Osteoblast (primary cell): ENCODE measurements at places on chromosomes 1 and 21. TPM values are rescaled to one million over a fixed set of nuclear protein-coding genes. Genes with fewer than 3 reads are reported as not detected.

GRCh38 chr1:230260831-230261230 lies 165.3 kb downstream of the PGBD5 start:
- no peak overlapping the region for H3K4me3 ChIP-seq
- H3K4me1 ChIP-seq, result no peaks in the 10 kb centered on the region
- H3K36me3 ChIP-seq, result peaks cover 52% of the 10 kb centered on the region
- no peak overlapping the region for H3K27ac ChIP-seq
- no peak for DNase-seq

GRCh38 chr1:94072840-94073522 lies 48.0 kb downstream of the ABCA4 start:
- peaks cover 10% of the 10 kb centered on the region for H3K4me1 ChIP-seq
- DNase-seq, result peak; percentile 66
- no peak overlapping the region for H3K27ac ChIP-seq
- H3K36me3 ChIP-seq, result no peaks in the 10 kb centered on the region
- no peak overlapping the region for H3K4me3 ChIP-seq

- H3K4me3 ChIP-seq, result no peak overlapping the region
- no peaks in the 10 kb centered on the region for H3K4me1 ChIP-seq
- DNase-seq, result no peak
- no peaks in the 10 kb centered on the region for H3K36me3 ChIP-seq
- H3K27ac ChIP-seq, result no peak overlapping the region
These were observed 97.5 kb downstream of the LRIG2 start for GRCh38 chr1:113170519-113170918.

DNA sequence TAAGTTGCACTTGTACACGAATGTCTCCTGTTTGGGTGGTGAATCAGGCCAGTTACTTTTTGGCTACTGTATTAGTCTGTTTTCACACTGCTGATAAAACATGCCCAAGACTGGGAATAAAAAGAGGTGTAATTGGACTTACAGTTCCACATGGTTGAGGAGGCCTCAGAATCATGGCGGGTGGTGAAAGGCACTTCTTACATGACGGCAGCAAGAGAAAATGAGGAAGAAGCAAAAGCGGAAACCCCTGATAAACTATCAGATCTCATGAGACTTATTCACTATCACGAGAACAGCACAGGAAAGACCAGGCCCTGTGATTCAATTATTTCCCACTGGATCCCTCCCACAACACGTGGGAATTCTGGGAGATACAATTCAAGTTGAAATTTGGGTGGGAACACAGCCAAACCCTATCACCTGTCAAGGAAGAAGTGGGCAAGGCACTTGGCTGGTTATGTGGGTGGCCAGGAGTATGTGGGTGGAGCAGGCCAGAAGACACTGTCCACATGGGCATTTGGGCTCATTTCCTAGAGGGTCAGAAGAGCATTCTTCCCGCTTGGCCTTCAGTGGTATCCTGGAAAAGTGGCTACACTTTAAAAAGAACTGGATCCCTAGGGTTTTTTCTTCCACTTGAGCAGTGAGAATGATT lies 228.8 kb downstream of the HHAT start:
- no peaks in the 10 kb centered on the region for H3K4me1 ChIP-seq
- no peaks in the 10 kb centered on the region for H3K36me3 ChIP-seq
- H3K4me3 ChIP-seq, result no peak overlapping the region
- no peak overlapping the region for H3K27ac ChIP-seq
- no peak for DNase-seq

DNA sequence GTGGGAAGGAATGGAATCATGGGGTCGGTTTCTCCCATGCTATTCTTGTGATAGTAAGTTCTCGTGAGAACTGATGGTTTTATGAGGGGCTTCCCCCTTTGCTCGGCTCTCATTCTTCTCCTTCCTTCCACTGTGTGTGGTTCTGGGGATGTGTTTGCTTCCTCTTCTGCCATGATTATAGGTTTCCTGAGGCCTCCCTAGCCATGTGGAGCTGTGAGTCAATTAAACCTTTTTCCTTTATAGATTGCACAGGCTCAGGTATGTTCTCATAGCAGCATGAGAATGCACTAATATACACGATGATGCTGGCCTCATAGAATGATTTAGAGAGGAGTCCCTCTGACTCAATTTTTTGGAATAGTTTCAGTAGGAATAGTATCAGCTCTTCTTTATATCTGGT lies 195.4 kb upstream of the IVNS1ABP start:
- H3K36me3 ChIP-seq, result no peaks in the 10 kb centered on the region
- DNase-seq, result no peak
- no peaks in the 10 kb centered on the region for H3K4me1 ChIP-seq
- H3K27ac ChIP-seq, result no peak overlapping the region
- H3K27me3 ChIP-seq, result no peaks in the 10 kb centered on the region
- no peak overlapping the region for H3K4me3 ChIP-seq

GRCh38 chr1:50246869-50247268 lies 138.1 kb downstream of the ELAVL4 start:
- H3K36me3 ChIP-seq, result no peaks in the 10 kb centered on the region
- no peak overlapping the region for H3K4me3 ChIP-seq
- DNase-seq, result no peak

GRCh38 chr1:95068956-95069709 lies 3.6 kb downstream of the ALG14 start:
- DNase-seq, result no peak
- H3K27me3 ChIP-seq, result no peaks in the 10 kb centered on the region
- no peaks in the 10 kb centered on the region for H3K36me3 ChIP-seq
- no peak overlapping the region for H3K4me3 ChIP-seq
- H3K27ac ChIP-seq, result no peak overlapping the region
- H3K4me1 ChIP-seq, result peaks cover 12% of the 10 kb centered on the region

DNA sequence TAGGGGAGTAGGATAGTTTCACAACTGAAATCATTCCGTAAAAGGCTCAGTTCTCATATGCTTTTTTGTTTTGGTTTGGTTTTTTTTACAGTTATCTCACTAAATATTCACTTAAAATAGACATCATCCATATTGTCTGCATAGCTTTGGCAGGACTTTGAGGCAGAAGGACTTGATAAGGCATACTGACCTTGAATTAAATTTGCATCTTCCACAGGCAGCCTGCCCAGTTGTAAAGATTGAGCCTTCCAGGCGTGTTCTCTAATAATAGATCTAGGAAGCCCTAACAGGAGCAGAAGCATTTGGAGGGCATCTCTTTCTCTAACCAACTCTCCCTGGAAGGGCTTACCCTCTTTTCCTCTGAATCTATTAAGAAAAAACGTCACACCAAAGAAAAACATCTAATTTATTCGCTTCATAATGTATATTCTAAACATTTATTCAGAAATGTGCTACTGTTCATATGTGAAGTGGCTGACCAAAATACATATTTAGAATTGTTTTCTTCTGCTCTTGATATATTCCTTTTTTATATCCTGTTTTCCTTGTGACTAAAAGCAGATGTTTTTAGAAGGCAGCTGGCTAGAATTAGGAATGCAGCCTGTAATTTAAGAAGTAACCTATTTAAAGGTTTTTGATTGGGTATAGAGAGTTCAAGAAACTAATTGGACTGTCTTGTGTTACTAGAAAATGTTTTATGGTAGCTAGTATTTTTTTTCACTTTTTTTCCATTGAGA lies 20.2 kb downstream of the DESI2 start:
- no peak overlapping the region for H3K4me3 ChIP-seq
- no peaks in the 10 kb centered on the region for H3K27me3 ChIP-seq
- DNase-seq, result no peak
- no peaks in the 10 kb centered on the region for H3K36me3 ChIP-seq
- H3K4me1 ChIP-seq, result peaks cover 9% of the 10 kb centered on the region

GRCh38 chr1:179052776-179053175 lies 27.1 kb downstream of the FAM20B start:
- no peak overlapping the region for H3K27ac ChIP-seq
- no peak for DNase-seq
- H3K4me3 ChIP-seq, result no peak overlapping the region

GRCh38 chr1:153669606-153670005 lies 1.2 kb downstream of the ILF2 start:
- H3K4me1 ChIP-seq, result peaks cover 12% of the 10 kb centered on the region
- H3K27ac ChIP-seq, result peak overlapping the region; percentile 90
- H3K36me3 ChIP-seq, result peaks cover 52% of the 10 kb centered on the region
- peak overlapping the region; percentile 95 for H3K4me3 ChIP-seq
- H3K27me3 ChIP-seq, result no peaks in the 10 kb centered on the region

GRCh38 chr1:56399795-56400194 lies 179.6 kb downstream of the PLPP3 start:
- no peaks in the 10 kb centered on the region for H3K27me3 ChIP-seq
- no peak overlapping the region for H3K4me3 ChIP-seq
- H3K36me3 ChIP-seq, result no peaks in the 10 kb centered on the region
- DNase-seq, result no peak
- H3K27ac ChIP-seq, result no peak overlapping the region

- no peaks in the 10 kb centered on the region for H3K27me3 ChIP-seq
- peaks cover 55% of the 10 kb centered on the region for H3K36me3 ChIP-seq
- H3K27ac ChIP-seq, result no peak overlapping the region
- no peak overlapping the region for H3K4me3 ChIP-seq
These were observed 20.9 kb downstream of the POFUT2 start for GRCh38 chr21:45266518-45267389.

GRCh38 chr21:31354122-31354521 lies 10.1 kb upstream of the TIAM1 start:
- no peaks in the 10 kb centered on the region for H3K36me3 ChIP-seq
- DNase-seq, result no peak
- peaks cover 14% of the 10 kb centered on the region for H3K4me1 ChIP-seq

DNA sequence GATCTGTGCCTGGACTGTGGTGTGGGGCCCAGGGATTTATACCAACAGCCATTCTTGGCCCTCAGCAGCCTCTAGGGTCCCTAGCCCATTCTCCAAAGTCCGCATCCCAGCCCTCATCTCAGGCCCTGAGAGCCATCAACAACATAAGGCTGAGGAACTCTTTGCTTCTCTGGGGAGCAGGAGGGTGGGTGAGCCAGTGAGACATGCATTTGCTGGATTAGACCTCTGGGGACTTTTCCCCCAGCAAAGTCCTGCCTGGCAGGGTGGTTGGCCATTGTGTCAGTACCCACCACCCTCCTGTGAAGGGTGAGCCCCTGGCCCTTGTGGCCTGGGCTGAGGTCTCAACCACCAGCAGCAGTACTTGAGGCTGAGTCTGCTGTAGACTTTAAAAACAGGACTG lies 24.2 kb upstream of the FAM20B start:
- DNase-seq, result peak; percentile 9
- no peak overlapping the region for H3K4me3 ChIP-seq
- peaks cover 8% of the 10 kb centered on the region for H3K4me1 ChIP-seq
- no peaks in the 10 kb centered on the region for H3K36me3 ChIP-seq
- no peak overlapping the region for H3K27ac ChIP-seq
- no peaks in the 10 kb centered on the region for H3K27me3 ChIP-seq

GRCh38 chr1:90902672-90903071 lies 119.2 kb downstream of the ZNF644 start:
- H3K4me1 ChIP-seq, result no peaks in the 10 kb centered on the region
- H3K4me3 ChIP-seq, result no peak overlapping the region
- no peaks in the 10 kb centered on the region for H3K27me3 ChIP-seq
- DNase-seq, result no peak
- no peak overlapping the region for H3K27ac ChIP-seq

DNA sequence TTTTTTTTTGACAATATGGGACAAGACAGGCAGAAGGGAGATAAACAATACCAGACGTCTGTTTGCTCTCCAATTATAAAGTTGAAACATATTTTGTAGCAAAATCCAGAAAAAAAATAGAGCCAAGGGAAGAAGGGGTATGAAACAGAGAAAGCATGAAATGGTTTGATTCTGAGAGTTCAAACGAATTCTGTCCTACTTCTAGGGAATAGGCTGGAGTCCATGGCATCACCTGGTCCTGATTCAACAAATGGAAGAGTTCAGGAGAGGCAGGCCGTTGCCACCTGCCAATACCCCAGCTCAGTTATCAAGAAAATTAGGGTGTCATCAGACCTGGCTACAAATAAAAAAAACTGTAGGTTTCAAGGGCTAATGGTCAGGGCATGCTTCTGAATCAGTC lies 71.8 kb downstream of the CLSTN1 start:
- no peak overlapping the region for H3K27ac ChIP-seq
- H3K36me3 ChIP-seq, result peaks cover 22% of the 10 kb centered on the region
- no peak overlapping the region for H3K4me3 ChIP-seq
- no peaks in the 10 kb centered on the region for H3K27me3 ChIP-seq

DNA sequence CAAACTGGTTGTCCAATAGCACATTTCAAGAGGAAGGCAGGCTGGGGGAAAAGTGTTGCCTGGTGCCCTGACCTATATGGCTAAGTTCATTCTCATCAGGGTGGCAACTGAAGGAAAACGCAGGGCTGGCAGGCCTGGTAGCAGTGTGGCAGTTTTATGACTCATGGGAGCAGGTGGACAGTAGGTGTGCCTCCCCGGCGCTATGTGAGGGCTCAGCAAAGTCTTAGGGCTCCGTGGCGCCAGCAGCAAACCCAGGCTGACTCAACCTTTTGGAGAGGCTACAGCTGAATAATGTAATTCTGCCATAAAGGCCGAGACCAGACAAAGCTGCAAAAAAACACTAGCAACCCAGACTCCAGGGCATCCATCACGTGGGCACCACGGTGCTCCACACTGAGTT lies 23.6 kb downstream of the GADD45A start:
- DNase-seq, result no peak
- H3K4me3 ChIP-seq, result no peak overlapping the region
- no peaks in the 10 kb centered on the region for H3K27me3 ChIP-seq

GRCh38 chr1:14298806-14299205 lies 299.7 kb upstream of the KAZN start:
- H3K4me3 ChIP-seq, result no peak overlapping the region
- DNase-seq, result no peak
- no peak overlapping the region for H3K27ac ChIP-seq

- H3K27ac ChIP-seq, result no peak overlapping the region
- H3K4me1 ChIP-seq, result no peaks in the 10 kb centered on the region
- H3K4me3 ChIP-seq, result no peak overlapping the region
These were observed 93.3 kb upstream of the CD1D start for GRCh38 chr1:158087320-158087927.

DNA sequence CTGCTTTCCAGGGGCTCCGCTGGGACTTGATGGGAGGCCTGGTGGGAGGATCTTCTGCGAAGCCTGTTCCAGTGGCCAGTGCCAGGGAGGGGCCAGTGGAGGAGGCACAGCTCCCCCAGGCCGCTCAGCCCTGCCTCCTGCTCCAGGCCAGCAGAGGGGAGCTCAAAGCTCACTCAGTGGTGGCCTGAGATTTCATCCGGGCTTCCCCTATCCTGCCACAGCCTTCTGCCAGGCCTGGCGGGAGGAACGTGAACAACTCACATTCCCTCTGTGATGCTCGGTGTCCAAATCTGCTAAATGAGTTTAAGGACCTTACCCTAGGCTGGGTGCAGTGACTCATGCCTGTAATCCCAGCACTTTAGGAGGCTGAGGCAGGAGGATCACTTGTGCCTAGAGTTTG lies 3.3 kb downstream of the CLCNKB start:
- DNase-seq, result peak; percentile 92
- peaks cover 3% of the 10 kb centered on the region for H3K4me1 ChIP-seq
- H3K27ac ChIP-seq, result no peak overlapping the region
- no peaks in the 10 kb centered on the region for H3K27me3 ChIP-seq
- H3K4me3 ChIP-seq, result no peak overlapping the region

- H3K4me1 ChIP-seq, result no peaks in the 10 kb centered on the region
- no peaks in the 10 kb centered on the region for H3K27me3 ChIP-seq
- no peak overlapping the region for H3K27ac ChIP-seq
- H3K36me3 ChIP-seq, result no peaks in the 10 kb centered on the region
These were observed 266.3 kb downstream of the RHOU start for GRCh38 chr1:229001467-229002011.

The FCER1G gene
- total RNA-seq, result 0.29 and 0.72 TPM in 2 replicates

The DEPDC1 gene
- total RNA-seq, result 1.4 and 2.4 TPM in 2 replicates

The TIE1 gene
- not detected in 2 replicates for total RNA-seq

The ITSN1 gene
- total RNA-seq, result 39.5 and 42.7 TPM in 2 replicates

The LCE2C gene
- not detected in 2 replicates for total RNA-seq

The TNNT2 gene
- not detected in 2 replicates for total RNA-seq

The ALDH4A1 gene
- total RNA-seq, result 28.6 and 31.8 TPM in 2 replicates

The OPRD1 gene
- total RNA-seq, result not detected in 2 replicates

The TLR5 gene
- under 0.01 and 0.88 TPM in 2 replicates for total RNA-seq

The SYCP1 gene
- total RNA-seq, result not detected in 2 replicates

The C1orf116 gene
- total RNA-seq, result not detected in 2 replicates
